CD4-positive, alpha-beta T cell treated with Interleukin-17A for 1 hour (primary cell): ENCODE measurements at places on chromosomes 7 and 10.

DNA sequence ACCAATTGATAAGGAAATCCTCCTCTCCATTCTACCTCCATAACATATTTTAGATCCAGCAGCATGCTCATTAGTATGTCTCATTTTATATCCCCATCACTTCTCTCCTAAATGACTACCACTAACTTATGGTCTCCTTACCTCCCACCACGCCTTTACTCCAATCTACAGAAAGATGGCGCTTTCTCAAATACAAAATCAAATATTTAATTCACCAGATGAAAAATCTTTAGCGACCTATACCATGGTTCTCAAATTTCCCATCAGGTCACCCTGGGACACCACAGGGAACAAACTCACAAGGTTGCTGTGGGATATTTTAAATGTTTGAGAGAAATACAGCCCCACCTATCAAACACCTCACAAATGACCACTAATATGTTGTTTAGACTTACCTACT, 27.0 kb upstream of the EBLN1 start:
- DNase-seq, result no peak

- no peak for DNase-seq
These were observed 238.9 kb downstream of the TNS3 start for GRCh38 chr7:47343061-47343455.

GRCh38 chr10:35352512-35352911, 16.2 kb downstream of the CCNY start:
- peak; percentile 32 for DNase-seq

DNA sequence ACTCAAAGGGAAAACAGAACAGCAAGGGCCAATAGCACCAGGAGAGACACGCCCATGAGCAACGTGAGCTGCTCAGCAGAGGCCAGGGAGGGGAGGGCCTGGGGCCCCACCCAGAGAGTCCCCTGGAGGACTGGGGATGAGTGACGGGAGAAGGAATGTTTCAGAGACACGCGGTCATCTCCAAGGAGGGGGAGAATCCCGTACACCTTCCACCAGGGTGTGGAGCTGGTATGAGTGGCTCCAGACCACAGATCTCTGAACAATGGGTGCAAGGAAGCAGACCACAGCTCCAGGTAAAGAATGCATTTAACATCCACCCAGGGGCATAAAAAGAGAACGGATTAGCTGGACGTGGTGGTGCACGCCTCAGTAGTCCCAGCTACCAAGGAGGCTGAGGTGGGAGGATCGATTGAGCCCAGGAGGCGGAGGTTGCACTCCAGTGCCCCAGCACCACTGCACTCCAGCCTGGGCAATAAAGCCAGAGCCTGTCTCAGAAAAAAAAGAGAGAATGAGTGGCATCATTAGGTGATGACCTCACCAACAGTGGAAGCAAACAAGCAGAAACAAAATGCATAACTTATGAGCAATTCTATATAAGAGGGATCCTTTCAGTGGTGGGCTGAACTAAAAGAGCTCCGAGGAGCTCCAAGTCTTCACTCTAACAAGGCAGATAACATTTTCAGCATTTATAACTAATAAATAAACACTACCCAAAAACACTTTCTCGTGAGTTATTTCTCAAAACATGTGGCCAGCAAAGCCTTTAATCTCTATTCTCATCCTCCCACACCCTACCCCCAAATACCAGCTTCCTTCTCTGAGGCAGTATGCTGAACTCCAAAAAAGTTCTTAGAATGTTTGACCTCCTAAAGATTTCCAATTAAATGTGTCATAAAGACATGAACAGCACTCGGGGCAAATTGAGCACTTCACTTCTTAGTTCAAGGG, 12.5 kb downstream of the PSAP start:
- DNase-seq, result no peak

- DNase-seq, result no peak
These were observed 381.0 kb upstream of the NRP1 start for GRCh38 chr10:33715303-33715975.

DNA sequence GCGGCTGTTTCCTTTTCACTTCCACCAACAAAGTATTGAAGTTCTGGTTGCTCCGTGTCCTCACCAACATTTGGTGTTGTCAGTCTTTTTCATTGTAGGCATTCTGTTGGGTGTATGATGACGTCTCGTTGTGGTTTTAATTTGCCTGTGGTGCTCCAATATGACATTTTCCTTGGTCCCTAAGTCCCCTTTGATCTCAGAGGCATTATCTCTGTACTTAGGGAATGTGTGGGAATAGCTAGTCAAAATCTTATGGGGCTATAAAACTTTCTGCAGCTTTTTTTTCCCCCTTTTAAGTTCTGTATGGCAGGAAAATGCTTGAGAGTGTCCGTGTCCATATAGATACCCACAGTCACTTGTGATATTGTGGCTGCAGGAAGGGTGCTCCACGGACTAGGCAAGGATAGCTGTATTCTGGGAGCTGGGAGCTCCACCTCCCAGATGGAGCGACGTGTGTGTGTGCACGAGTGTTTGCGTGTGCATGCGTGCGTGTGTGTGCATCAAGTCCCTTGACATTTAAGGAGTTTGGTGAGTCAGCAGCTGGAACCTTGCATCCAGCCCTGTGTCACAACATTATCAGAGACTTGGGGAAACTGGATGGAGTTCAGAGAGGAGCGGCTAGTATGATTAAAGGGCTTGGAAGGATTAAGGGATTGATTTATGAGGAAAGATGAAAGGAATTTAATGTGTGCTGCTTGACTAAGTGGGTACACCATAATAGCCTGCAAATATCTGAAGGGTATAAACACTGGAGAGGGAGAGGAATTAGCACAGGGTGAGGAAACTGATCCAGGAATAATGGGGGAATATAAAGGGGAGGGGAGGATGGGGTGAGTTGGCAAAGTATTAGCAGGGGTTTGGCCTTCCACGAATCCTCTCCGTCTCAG, 66.8 kb downstream of the LRMDA start:
- DNase-seq, result no peak

DNA sequence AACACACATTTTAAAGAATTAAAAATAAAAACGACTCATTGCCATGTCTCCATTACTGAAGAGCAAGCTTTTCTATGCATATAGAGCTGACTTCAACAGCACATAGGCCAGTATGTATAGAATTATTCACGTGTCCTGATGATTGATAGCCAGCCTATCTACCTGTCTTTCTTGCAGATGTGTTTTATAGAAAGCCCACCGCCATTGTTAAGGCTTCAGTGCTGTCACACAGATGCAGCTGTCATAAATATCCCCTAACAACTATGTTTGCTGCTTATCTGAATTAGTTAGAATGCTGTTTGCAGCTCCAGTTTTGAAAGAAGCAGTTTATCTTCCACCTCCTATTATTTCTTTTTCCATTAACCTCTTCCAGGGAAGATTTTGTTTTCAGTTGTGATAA, 235.9 kb downstream of the SLC25A13 start:
- DNase-seq, result no peak
